ENCODE measurements at places on chromosomes 11 and 22.

DNA sequence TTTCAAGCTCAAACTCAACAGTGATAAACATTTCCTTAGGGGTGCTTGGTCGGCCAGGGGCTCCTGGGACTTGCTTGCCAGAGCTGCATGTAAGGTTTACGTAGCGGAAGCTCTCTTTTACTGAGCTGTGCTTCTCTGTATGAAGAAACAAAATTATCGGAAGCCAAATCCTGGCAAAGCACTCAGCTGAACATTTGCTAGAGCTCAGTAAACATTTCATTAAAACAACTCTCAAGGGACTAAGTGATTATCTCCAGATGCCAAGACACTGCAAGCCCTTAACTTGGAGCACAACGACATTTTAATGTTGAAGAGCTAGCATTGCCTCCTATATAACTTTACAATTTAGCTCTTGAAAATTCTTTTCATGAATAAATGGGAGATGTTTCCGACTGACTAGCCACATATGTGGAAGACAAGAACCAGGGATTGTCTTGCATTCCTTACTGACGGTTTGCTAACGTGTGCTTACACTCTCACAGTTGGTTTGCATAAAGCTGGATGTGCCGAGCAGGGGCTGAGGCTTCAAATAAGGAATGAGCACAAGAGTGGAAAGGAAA lies 43.4 kb downstream of the SCUBE2 start:
- DNase-seq = no peak

DNA sequence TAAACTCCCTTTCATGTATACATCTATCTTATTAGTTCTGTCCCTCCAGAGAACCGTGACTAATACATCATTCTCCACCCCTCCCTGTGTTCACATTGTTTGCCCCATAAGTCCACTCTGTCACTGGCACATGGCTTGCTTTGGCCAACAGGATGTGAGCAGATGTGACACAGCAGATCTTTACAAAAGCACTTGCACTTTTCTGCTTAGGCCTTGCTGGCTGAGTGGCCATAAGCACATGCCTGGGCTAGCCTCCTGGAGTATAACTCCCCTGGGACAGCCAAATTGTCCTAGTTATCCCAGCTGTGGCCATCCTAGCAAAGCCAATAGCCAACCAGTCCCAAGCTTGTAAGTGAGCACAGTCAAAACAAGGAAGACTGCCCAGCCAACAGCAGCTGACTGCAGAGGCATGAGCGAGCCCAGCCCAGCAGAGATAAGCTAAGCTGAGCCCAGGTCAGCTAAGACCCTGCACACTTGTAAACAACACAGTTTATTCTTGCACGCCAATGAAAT lies 9.7 kb upstream of the RCN1 start:
- no peak for DNase-seq

DNA sequence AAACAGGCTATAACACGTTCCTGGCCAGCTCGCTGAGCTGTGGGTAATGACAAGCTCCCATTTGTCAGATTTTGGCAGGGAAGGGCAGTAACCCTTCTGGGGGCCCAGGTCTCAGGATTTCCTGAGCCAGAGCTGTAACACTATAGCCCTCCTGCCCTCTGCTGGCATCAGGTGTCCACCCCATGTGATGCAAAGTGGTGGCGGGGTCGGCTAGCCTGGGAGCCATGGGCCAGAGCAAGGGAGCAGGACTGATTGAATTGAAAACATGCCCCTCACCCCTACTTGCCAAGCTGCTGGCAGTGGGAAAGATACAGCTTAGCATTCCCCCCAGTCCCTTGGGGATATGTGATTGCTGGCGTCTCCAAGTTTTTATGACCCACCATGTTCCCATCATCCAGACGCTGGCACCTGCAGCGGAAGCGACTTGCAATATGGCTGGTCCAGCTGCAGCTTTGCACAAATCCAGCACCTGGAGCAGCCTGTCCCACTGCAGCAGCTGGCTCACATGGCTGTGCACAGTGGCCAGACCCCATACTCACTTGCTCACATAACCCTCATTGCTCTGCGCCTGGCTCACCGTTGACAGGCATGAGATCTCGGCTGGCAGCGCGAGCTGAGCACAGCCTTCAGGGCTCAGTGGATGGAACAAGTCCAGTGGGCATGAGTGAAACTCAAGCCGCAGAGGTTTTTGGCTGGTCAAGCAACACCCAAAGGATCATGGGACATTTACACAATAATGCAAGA lies 1147.8 kb downstream of the JRKL start:
- no peak for DNase-seq

- DNase-seq = no peak
Measured at GRCh38 chr11:67384851-67385366, 6.9 kb upstream of the RAD9A start.

GRCh38 chr11:115617767-115618166 lies 113.6 kb upstream of the CADM1 start:
- DNase-seq = no peak

- no peak for DNase-seq
Measured at GRCh38 chr11:10514202-10514601, 26.8 kb downstream of the RNF141 start.

DNA sequence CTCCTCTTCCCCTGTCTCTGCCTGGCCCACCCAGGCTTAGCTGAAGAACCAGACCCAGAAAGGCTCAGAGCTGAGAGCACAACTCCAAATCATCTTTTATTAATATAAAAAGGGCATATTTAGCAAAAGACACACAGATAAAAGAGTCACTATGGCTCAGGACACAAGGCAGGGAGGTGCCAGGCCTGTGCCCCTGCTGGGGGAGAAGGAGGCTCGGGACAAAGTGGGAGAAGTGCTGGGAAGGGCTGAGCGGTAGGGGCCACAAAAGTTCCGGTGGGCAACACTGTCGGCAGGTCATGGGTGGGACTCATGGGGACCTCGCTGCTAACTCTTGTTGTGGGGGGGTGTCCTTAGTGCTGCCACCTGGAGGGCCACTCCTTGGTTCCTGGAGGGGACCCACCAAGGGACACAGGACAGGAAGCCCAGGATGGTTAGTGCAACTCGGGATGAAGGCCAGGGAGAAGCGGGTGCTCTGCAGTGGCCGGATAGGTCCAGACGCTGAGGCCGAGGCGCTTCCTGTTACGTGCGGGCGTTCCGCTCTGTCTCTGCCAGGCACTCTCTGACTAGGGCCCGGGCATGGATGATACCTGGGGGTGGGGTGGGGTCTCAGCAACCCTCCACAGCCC lies 1.4 kb upstream of the PITPNM1 start:
- no peak for DNase-seq

All from mesendoderm (in vitro differentiated cells).